ENCODE measurements at places on chromosomes 1 and 21. TPM values are rescaled to one million over a fixed set of nuclear protein-coding genes. Genes with fewer than 3 reads are reported as not detected.
A peak's percentile ranks its signal among the peaks of the same experiment; 100 is the strongest.

Gene STXBP3
- total RNA-seq, result 85.7 TPM

Gene PTTG1IP
- 163 TPM for total RNA-seq

Gene C1orf105
- total RNA-seq, result not detected

Gene RER1
- total RNA-seq, result 83.6 TPM

Gene LYPD8
- not detected for total RNA-seq

Gene FAM151A
- not detected for total RNA-seq

Gene TIE1
- total RNA-seq, result 32.3 TPM

Gene FAM72C
- total RNA-seq, result 0.40 TPM

Gene FMO1
- total RNA-seq, result 47.1 TPM

DNA sequence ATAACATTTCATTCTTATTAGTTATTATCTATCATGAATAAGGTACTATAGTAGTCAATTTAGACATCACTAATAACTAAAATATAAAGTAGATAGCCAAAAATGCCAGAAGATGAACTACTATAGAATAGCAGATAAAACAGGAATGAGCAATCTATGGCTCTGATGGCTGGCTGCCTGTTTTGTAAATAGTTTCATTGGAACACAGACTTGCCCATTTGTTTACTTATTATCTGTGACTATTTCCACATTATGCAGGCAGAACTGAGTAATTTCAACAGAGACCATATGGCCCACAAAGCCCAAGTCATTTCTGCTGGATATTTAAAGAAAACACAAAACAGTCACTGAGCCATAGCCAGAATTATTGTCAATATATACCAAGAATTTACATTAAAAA is 222.1 kb downstream of the COL24A1 start:
- H3K27me3 ChIP-seq, result no peaks in the 10 kb centered on the region
- DNase-seq, result peak; percentile 36
- H3K27ac ChIP-seq, result no peak overlapping the region
- no peaks in the 10 kb centered on the region for H3K36me3 ChIP-seq

DNA sequence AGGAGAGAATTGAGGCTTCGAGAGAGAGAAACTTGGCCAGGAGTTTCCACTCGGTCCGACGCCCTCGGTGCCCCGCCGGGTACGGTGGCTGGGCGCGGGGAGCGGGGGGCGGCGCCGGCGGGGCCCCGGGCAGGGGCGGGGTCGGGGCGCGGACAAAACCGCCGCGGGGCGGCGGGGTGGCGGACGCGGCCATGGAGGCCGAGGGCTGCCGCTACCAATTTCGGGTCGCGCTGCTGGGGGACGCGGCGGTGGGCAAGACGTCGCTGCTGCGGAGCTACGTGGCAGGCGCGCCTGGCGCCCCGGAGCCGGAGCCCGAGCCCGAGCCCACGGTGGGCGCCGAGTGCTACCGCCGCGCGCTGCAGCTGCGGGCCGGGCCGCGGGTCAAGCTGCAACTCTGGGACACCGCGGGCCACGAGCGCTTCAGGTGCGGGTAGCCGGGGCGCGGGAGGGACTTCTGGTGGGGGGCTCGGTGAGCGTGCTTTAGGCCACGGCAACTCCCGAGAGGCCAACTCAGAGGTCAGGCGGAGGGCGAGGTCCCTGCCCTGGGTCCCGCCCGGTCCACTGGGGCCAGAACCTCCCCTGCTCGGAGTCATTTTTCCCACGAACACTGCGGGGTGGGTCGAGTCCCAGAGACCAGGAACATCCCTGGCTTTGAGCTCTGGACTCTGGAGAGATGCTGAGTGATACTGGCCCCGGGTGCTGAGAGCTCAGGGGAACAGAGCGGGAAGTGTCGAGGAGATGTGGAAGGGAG is 431 bp downstream of the RAB42 start:
- H3K27me3 ChIP-seq, result no peaks in the 10 kb centered on the region
- no peak overlapping the region for H3K27ac ChIP-seq
- H3K4me3 ChIP-seq, result peak overlapping the region; percentile 43
- peaks cover 2% of the 10 kb centered on the region for H3K36me3 ChIP-seq
- peak; percentile 14 for DNase-seq

GRCh38 chr1:179840107-179840506 is 37.5 kb downstream of the TOR1AIP2 start:
- no peak overlapping the region for H3K27ac ChIP-seq
- H3K36me3 ChIP-seq, result peaks cover 14% of the 10 kb centered on the region
- no peak overlapping the region for H3K4me3 ChIP-seq
- H3K4me1 ChIP-seq, result no peaks in the 10 kb centered on the region

GRCh38 chr1:89552471-89553081 is 27.9 kb downstream of the LRRC8B start:
- H3K27ac ChIP-seq, result no peak overlapping the region
- H3K36me3 ChIP-seq, result peaks cover 2% of the 10 kb centered on the region
- no peaks in the 10 kb centered on the region for H3K4me1 ChIP-seq
- DNase-seq, result no peak
- no peaks in the 10 kb centered on the region for H3K27me3 ChIP-seq

DNA sequence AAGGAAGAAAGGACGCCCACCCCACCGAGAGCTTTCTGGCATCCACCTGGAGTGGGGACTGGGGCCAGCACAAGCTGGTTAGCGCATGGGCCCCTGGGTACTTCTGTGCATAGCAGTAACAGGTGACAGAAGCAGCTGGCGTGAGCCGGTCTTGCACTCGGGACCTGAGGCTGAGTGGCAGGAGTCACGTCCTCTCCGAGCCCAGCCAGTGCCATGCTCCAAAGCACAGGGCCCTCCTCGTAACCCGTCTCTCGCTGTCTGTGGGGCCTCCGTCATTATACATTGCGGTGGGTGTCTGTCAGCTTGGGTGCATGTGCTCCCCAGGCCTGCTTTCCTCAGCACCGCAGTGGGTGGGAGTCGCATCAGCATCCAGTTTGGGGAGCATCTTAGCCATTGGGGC is 87.6 kb upstream of the VAMP3 start:
- no peak overlapping the region for H3K4me3 ChIP-seq
- no peak for DNase-seq
- peaks cover 38% of the 10 kb centered on the region for H3K36me3 ChIP-seq
- no peak overlapping the region for H3K27ac ChIP-seq

GRCh38 chr1:50333595-50333974 is 89.7 kb downstream of the DMRTA2 start:
- DNase-seq, result no peak
- H3K4me3 ChIP-seq, result peak overlapping the region; percentile 40
- no peaks in the 10 kb centered on the region for H3K36me3 ChIP-seq
- H3K27ac ChIP-seq, result no peak overlapping the region

DNA sequence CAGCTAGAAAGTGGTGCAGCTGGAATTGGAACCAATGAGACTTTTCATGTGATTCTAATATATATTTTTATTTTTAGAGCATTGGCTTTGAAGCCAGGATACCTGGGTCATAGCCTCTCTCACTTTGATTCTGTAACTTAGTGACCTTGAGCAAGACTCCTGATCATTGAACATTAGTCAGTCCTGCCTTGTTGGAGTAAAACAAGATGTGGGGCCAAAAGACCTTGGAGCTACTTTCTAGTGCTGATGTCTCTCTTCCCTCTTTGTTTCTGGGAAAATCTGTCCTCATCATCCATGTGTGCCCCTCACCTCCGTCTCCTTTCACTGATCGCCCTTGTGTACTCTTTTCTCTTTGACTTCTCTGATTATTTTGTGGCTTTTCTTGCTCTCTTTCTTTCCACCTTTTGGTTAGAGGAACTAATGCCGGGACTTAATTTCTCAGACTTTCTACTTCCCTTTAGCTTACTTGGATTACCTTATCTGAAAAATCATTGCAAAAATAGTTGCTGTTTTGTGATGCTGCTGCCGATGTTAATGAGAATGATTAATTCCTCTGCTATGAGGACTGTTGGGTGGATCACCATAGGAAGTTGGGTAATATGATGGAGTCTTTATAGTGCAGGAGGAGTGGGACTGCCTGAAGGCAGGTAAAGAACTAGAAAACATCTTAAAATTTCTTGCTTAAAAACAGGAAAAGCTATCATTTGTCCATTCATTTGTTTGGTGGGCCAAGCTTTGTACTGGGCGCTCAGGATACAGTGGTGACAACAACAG is 72.0 kb downstream of the NOS1AP start:
- H3K27me3 ChIP-seq, result no peaks in the 10 kb centered on the region
- H3K36me3 ChIP-seq, result no peaks in the 10 kb centered on the region
- H3K27ac ChIP-seq, result no peak overlapping the region
- no peak for DNase-seq

- H3K36me3 ChIP-seq, result no peaks in the 10 kb centered on the region
- no peak for DNase-seq
- no peaks in the 10 kb centered on the region for H3K4me1 ChIP-seq
- no peaks in the 10 kb centered on the region for H3K27me3 ChIP-seq
Observed at GRCh38 chr21:16330082-16330907, 600.5 kb downstream of the USP25 start.

DNA sequence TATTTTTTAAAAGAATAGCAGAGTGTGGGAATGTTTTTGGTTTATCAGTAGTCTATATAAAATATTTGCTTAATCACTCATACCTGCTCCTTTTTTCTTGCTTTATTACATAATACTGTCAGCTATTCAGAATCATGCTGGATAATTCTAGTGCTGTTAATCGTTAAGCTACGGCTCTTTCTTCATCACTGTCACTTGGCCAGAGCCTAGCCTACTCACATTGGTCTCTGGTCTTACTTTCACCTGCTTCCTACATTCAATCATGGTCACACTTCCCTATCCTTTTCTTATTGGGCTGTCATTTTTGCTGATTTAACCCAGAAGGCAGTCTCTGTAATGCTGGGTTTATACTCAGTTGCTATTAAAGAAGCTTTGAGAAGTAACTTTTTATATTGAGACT is 2.5 kb downstream of the KLHL20 start:
- H3K4me1 ChIP-seq, result peaks cover 4% of the 10 kb centered on the region
- H3K4me3 ChIP-seq, result no peak overlapping the region
- no peak overlapping the region for H3K27ac ChIP-seq
- H3K27me3 ChIP-seq, result peaks cover 7% of the 10 kb centered on the region
- H3K36me3 ChIP-seq, result peaks cover 11% of the 10 kb centered on the region

GRCh38 chr21:44848821-44849521 is 24.5 kb downstream of the PTTG1IP start:
- no peak overlapping the region for H3K4me3 ChIP-seq
- no peak overlapping the region for H3K27ac ChIP-seq
- H3K27me3 ChIP-seq, result peaks cover 4% of the 10 kb centered on the region
- H3K36me3 ChIP-seq, result peaks cover 58% of the 10 kb centered on the region

GRCh38 chr21:43574741-43575472 is 84.4 kb downstream of the HSF2BP start:
- no peak for DNase-seq
- H3K4me1 ChIP-seq, result peaks cover 16% of the 10 kb centered on the region
- no peak overlapping the region for H3K4me3 ChIP-seq
- no peak overlapping the region for H3K27ac ChIP-seq

DNA sequence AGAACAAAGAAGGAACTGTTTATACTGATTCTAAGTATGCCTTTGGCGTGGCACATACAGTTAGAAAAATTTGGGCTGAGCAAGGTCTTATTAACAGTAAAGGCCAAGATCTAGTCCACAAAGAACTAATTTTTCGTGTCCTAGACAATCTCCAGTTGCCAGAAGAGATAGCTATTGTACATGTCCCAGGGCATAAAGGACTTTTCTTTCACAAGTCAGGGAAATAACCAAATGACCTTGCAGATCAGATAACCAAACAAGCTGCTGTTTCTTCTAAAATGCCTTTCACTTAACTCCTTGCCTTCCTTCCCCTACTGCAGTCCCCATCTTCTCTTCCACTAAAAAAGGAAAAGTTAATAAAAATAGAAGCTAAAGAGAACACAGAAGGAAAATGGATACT is 4.0 kb downstream of the TEX50 start:
- H3K27ac ChIP-seq, result no peak overlapping the region
- no peak for DNase-seq
- no peak overlapping the region for H3K4me3 ChIP-seq
- H3K36me3 ChIP-seq, result no peaks in the 10 kb centered on the region
- no peaks in the 10 kb centered on the region for H3K27me3 ChIP-seq

GRCh38 chr1:177355575-177355974 is 184.8 kb downstream of the BRINP2 start:
- H3K4me1 ChIP-seq, result no peaks in the 10 kb centered on the region
- no peak for DNase-seq
- no peaks in the 10 kb centered on the region for H3K27me3 ChIP-seq
- H3K36me3 ChIP-seq, result no peaks in the 10 kb centered on the region

GRCh38 chr1:167861664-167862381 is 52.1 kb downstream of the ADCY10 start:
- H3K36me3 ChIP-seq, result no peaks in the 10 kb centered on the region
- H3K4me1 ChIP-seq, result no peaks in the 10 kb centered on the region
- DNase-seq, result no peak
- H3K27me3 ChIP-seq, result no peaks in the 10 kb centered on the region
- H3K4me3 ChIP-seq, result no peak overlapping the region
- no peak overlapping the region for H3K27ac ChIP-seq

- no peak for DNase-seq
- H3K4me3 ChIP-seq, result no peak overlapping the region
- H3K4me1 ChIP-seq, result peaks cover 29% of the 10 kb centered on the region
- H3K36me3 ChIP-seq, result peaks cover 18% of the 10 kb centered on the region
- no peaks in the 10 kb centered on the region for H3K27me3 ChIP-seq
Observed at GRCh38 chr1:44265656-44266358, 52.5 kb downstream of the DMAP1 start.

- no peaks in the 10 kb centered on the region for H3K4me1 ChIP-seq
- no peak for DNase-seq
- no peaks in the 10 kb centered on the region for H3K27me3 ChIP-seq
- no peak overlapping the region for H3K27ac ChIP-seq
Observed at GRCh38 chr1:82894635-82895034, 1093.9 kb downstream of the ADGRL2 start.

- H3K27me3 ChIP-seq, result no peaks in the 10 kb centered on the region
- peaks cover 2% of the 10 kb centered on the region for H3K36me3 ChIP-seq
- H3K4me1 ChIP-seq, result peaks cover 7% of the 10 kb centered on the region
- H3K27ac ChIP-seq, result peak within 1 kb of the TSS; percentile 95
- DNase-seq, result no peak
Observed at GRCh38 chr1:86914601-86914997, at the start of gene HS2ST1. HS2ST1 (plus strand) TSS chr1:86914635.

DNA sequence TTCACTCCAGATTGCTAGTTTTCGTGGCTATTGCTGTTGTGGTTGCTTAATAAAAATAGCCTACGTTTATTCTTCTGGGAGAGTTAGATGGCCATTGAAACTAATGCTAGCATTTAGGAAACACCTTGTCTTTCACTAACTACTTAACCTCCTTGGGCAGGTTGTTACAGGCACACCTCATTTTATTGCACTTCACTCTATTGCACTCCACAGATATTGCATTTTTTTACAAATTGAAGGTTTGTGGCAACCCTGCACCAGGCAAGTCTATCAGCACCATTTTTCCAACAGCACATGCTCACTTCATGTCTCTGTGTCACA is 11.3 kb upstream of the MARK1 start:
- H3K36me3 ChIP-seq, result no peaks in the 10 kb centered on the region
- H3K27ac ChIP-seq, result no peak overlapping the region
- no peak for DNase-seq
- H3K4me3 ChIP-seq, result no peak overlapping the region
- H3K4me1 ChIP-seq, result no peaks in the 10 kb centered on the region
